Lung (tissue), 17 donors: ENCODE measurements at places on chromosomes 12 and 14. TPM values are rescaled to one million over a fixed set of nuclear protein-coding genes. Genes with fewer than 3 reads are reported as not detected.

DNA sequence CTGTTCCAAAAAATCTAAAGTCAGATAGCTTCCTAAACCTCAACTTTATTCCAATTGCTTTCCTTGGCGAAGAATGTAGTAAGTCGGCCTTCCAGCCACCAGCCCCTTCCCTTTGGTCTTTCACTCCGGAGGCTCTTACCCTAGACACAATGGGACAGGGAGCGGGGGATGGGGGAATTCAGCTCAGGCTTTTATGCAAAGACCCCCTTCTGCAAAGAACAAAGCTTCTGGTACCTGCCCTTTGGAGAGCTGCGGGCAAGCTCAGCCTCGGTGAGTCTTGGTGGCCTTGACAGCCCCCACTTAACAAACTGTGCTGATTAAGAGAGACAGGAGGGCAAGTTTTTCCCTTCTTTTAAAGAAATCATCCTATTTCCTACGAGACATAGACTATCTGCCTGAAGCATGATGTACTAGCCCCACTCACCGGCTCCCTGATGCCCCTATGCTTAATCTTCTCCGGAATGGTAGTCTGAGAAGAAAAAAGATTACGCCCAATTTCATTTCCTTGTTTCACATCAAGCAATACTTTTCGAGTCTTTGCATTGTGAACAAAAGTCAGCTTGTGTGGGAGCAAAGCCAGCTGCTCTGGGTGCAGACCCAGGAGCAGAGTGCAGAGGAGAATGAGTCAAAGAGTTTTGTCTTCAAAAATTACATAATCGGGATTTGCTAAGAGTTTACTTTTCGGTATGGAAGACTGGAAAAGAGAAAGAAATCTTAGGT is 1.5 kb upstream of the NANOG start:
- peak; percentile 41 for DNase-seq

- no peak for DNase-seq
These were observed 11.3 kb upstream of the EML5 start for GRCh38 chr14:88804035-88804434.

- no peak for DNase-seq
These were observed 1441.4 kb downstream of the AACS start for GRCh38 chr12:126506426-126507182.

DNA sequence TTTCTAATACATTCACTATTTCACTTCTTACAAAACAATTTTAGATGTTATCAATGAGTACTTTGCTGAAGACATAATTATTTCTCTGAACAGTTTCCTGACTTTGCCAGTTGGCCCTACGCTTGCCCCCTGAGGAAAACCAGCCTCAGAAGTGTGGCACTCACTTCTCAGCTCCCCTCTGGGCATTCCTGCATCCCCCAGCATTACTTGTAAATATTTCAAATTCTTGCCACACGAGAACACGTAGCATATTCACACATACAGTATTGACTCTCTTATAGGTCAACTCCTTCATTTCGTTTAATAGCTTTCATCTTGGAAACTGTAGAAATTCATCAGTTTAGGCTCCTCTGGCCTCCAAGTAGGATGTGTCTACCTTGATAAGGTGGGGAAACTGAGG is 65.2 kb downstream of the OTX2 start:
- no peak for DNase-seq

DNA sequence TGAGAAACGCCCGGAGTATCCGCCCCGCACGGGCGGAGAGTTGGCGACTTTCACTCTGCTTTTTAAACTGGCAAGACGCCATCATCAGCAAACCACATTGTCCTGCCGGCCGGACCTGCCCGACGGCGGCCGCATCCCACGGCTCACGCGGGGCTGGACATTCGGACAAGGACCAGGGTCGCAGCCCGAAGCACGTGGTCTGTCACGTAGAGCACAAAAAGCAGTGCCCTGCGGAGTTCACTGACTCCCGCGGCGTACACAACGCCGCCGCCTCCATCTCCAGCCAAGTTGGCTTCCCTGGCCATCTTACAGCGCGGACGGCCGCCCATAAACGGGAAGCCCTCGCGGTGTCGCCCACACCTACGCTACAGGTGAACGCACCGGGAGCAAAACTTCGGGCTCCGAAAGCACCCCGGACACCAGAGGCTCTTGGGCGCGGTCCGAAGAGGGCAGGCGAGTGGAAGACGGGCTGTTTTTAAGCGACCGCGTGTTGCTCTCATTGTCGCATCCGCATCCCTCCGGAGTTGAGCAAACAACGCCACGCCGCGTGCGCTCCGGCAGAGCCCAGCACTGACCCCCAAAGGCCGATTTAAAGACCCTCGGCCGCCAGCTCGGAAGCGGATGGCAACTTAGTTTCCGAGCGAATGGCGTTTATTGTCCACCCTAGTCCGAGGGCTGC is 966 bp downstream of the SINHCAF start:
- peak; percentile 73 for DNase-seq

GRCh38 chr14:75978249-75978731 is 3.5 kb downstream of the TGFB3 start:
- DNase-seq: no peak

- peak; percentile 67 for DNase-seq
These were observed 56.2 kb upstream of the DDHD1 start for GRCh38 chr14:53209370-53209769.

- DNase-seq: no peak
These were observed 6.8 kb downstream of the TSPAN9 start for GRCh38 chr12:3083921-3084347.

GRCh38 chr12:109100741-109101140 is 3.3 kb downstream of the UNG start:
- no peak for DNase-seq

DNA sequence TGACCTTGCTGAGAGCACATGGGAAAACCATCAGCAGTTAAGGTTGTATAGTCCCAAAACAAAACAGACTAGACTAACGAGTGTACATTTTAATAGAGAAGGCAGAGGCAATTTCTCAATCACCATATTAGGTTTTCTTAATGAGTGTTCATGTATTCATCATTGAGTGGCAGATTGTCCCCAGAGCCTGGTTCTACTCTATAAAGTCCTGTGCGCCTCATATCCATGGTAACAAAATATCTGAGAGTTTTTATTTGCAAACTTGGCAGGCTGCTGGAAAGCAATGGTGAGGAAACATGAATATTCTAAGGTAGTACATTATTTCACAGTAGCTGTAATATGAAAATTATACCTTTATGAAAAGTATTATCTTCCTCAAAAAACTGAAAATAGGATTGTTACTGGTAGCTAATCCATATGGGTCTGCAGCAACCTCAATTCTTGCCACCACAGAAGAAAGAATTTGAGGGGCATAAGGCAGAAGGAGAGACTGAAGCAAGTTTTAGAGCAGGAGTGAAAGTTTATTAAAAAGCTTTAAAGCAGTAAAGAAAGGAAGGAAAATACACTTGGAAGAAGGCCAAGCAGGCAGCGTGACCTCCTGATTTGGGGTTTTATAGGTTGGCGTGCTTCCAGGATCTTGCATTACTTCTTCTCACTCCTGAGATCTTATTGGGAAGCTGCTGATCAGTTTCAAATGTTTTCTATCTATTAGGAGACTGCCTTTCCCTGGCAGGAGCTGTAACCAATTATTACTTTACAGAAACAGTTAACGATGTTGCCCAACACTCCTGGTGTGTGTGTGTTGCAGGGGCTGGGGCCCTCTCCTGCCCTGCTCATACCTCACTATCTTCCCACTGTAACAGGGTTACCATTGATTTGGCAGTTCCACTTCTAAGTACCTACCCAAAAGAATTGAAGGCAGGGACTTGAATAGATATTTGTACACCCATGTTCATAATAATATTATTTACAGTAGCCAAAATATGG is 154.0 kb upstream of the NUDT4 start:
- no peak for DNase-seq

DNA sequence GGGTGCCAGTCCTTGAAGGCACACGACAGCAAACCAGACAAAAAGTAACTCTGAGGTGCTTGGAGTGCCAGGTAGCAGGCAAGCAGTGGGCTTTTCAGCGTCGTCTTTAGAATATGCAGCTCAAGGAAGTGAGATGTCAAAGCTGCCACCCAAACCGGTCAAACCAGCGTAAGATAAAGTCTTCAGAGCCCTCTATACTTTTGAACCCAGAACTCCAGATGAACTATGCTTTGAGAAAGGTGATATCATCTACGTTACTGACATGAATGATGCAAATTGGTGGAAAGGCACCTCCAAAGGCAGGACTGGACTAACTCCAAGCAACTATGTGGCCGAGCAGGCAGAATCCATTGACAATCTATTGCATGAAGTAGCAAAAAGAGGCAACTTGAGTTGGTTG is 95.9 kb downstream of the TBX3 start:
- DNase-seq: peak; percentile 19

GRCh38 chr12:40752011-40752410 is 59.8 kb downstream of the CNTN1 start:
- DNase-seq: no peak

GRCh38 chr14:91996948-91997371 is 42.9 kb downstream of the TRIP11 start:
- DNase-seq: no peak

- no peak for DNase-seq
These were observed 151.3 kb downstream of the BCL11B start for GRCh38 chr14:99120526-99121318.

DNA sequence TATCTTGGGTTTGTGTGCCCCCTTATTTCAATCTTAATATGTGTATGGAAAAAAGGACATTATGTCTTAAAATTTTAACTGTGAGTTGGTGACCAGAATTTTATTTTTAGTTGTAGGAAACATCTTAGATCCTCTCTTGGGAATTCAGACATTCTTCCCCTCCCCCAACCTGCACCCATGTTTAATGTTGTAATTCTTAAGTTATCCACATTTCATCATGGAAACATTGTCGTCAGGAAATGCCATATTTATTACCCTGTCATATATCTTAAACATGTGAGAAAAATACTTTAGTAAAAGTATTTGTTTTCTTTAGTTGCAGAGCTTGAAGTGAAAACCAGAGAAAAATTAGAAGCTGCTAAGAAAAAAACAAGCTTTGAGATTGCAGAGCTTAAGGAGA is 30.3 kb downstream of the YEATS4 start:
- no peak for DNase-seq

DNA sequence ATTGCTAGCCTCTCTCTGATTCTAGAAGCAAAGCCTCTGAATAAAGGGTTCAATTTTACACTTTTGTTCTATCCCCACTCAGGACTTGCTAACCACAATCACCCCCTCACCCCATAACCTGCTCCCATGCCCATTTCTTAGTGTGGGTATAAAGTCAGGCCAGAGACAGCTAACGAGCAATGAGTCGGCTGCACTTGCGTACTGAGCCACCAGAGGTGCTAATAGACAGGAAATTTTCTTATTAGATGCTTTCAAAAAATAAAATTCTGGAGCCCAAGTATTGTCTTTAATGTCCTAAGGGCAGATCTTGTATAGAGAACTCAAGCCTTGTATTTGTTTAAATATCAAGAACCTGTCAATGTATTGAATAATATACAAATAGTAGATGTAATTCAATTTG is 256.9 kb downstream of the SYT1 start:
- no peak for DNase-seq

DNA sequence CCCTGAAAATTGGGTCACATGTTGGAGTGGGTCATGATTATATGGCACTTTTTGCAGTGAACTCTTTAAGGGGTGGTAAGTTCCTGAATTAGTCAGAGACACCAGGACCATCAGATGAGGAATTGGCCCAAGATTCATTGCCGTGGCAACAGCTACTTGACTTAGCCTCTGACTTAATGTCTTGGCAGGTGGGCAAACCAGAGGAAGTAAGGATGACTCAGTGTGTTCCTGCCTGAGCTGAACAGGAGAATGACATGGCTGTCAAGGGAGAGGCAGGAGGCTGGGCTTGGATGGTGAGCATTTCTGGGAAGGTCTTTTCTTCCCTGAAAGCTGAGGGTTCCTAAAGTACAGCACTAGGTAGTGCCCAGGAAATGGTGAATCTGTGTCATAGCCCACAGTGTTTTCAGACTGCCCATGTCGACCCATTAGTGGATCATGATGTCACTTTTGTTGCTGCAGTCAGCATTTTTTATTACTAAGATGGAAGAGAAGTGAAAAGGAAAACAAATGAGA is 170.1 kb upstream of the PWP1 start:
- no peak for DNase-seq

DNA sequence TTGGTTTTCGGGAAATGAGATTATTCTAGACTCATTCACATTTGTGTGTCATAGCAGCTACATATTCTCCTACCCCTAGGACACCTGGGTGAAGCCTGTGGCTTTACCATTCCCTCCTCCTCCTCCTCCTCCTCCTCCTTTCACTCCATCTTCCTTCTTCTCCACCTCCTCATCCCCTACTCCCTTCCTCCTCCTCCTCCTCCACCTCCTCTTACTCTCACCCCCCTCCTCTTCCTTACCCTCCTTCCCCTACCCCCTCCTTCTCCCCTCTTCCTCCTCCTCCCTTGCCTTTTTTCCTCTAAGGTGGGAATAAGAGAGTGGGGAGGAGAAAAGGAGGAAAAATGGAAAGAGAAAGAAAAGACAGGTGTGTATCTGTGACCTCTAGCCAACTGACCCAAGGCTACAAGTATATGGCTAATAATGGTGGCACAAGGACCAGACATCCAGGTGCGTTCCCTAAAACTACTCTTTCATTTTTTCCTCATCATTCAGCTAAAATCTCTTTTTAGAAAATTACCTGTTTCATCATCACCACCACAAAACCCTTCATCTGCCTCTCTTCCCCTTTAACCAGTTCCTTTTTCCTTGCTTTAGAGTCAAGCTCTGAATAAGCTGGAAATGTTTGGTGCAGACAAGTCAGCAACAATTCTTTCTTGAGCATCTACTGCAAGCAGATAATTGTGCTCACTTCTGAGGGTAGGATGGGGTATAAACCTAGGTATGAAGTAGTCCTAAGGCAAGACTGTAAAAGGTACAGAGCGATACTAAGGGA is 149.8 kb upstream of the FOXN3 start:
- no peak for DNase-seq

DNA sequence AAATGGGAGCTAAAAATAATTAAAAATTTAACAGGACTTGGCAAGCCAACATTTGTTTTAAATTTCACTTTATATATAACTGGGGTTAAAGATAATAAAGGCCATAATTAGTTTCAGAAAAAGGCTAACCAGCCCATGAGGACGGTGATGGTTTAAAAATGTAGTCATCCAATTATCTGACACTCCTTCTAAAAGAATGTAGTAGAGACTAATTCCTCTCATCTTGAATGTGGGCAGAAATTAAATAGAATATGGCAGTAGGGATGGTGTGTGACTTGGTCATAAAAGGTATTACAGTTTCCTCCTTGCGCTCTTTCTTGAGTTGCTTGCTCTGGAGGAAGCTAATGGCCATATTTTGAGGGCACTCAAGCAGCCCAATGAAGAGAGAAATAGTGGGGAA is 49.1 kb upstream of the PTPRB start:
- no peak for DNase-seq

- DNase-seq: no peak
These were observed 7.0 kb downstream of the ITGB7 start for GRCh38 chr12:53200107-53200457.

PMCH gene
- polyA plus RNA-seq: 0.29 TPM

PRORP gene
- 22.6 TPM for polyA plus RNA-seq

CLEC1A gene
- 9.9 TPM for polyA plus RNA-seq

PAX9 gene
- 1.8 TPM for polyA plus RNA-seq

KRT6A gene
- 46.8 TPM for polyA plus RNA-seq

GLIPR1L1 gene
- not detected for polyA plus RNA-seq

LRP1-AS gene
- polyA plus RNA-seq: not detected

NR2C1 gene
- polyA plus RNA-seq: 85.2 TPM
